Temporal lobe (tissue), 4 donors: ENCODE measurements at places on chromosomes 7 and 10. TPM values are rescaled to one million over a fixed set of nuclear protein-coding genes. Genes with fewer than 3 reads are reported as not detected.

Gene PRKG1
- 13.8 TPM for total RNA-seq

Gene CNTNAP2
- total RNA-seq = 83.8 TPM

Gene MUC12
- total RNA-seq = not detected

Gene CFAP69
- 6.9 TPM for total RNA-seq

Gene UCN3
- not detected for total RNA-seq

Gene MOGAT3
- not detected for total RNA-seq

Gene PPA1
- total RNA-seq = 213 TPM
